ENCODE measurements at places on chromosomes 2 and 18.

GRCh38 chr2:240399419-240400324 lies 35.8 kb upstream of the GPC1 start:
- DNase-seq, result no peak

GRCh38 chr2:85744741-85745601 lies 8.8 kb upstream of the ATOH8 start:
- no peak for DNase-seq

DNA sequence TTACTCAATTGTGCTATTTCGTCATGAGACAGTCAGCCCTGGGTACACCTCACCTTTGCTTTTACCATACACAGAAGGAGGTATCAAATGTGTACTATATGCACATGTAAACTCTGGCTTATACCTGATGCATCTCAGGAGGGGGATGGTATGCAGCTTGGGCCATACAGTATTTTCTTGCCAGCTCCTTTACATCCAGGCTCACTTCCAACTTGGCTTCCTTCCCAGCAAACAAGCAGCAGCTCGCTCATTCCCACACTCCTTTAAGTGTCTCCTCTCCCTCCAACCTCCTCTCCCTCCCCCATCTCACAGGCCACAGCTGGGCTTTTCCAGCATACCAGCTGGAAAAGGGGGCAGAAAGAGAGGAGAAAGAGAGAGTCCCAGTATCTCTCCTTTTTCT lies 9.6 kb downstream of the MARCHF4 start:
- DNase-seq, result peak; percentile 56

- DNase-seq, result peak; percentile 34
Measured at GRCh38 chr2:221572821-221573429, 821 bp upstream of the EPHA4 start.

DNA sequence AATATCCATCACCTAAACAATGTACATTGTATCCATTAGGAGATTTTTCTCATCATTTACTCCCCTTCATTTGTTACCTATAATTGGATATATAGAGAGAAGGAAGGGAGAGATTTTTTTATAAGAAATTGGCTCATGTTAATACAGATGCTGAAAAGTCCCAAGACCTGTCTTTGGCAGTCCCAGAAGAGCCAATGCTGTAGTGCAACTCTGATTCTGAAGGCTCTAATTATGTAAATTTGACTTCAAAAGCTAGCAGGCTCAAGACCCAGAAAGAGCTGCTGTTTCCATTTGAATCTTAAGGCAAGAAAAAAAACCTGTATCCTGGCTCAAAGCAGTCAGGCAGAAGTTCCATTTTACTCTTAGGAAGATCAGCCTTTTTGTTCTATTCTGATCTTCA lies 1245.5 kb upstream of the FAM98A start:
- no peak for DNase-seq

DNA sequence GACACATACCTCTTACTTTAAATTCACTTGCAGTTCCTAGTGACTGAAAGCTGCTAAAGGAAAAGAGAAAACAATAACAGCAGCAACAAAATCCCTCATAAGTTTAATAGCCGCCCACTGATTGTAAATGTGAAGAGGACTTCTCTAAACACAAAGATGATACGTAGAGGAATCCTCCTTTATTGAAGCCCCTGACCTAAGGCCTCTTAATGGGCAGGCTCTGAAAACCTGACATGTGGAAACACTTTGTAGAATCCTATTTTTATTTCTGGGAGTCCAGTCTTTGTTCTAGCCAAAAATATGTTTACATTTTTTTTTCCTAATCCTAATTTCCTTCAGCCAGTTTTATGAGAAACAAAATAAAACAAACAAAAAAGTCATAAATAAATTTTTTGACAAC lies 1277.7 kb upstream of the CELF4 start:
- DNase-seq, result no peak

DNA sequence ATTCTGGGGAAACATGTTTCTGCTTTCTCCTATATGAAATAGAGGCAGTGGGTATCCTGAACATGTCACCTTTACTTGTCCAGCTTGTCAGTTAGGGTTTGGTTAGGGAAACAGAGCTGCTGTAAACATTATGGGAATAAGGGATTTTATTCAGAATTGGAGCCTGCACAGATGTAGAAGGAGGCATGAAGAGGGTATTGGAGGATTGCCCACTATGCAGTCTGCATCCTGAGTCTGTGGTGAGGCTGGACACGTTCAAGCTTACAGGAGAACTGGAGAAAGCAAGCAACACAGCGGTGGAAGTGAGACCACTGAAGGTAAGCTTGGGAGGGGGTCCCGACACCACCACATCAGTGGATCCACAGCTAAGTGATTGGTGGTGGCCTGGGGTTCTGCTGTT lies 443.0 kb upstream of the TNP1 start:
- no peak for DNase-seq

GRCh38 chr2:2941205-2941604 lies 436.4 kb downstream of the EIPR1 start:
- DNase-seq, result no peak

DNA sequence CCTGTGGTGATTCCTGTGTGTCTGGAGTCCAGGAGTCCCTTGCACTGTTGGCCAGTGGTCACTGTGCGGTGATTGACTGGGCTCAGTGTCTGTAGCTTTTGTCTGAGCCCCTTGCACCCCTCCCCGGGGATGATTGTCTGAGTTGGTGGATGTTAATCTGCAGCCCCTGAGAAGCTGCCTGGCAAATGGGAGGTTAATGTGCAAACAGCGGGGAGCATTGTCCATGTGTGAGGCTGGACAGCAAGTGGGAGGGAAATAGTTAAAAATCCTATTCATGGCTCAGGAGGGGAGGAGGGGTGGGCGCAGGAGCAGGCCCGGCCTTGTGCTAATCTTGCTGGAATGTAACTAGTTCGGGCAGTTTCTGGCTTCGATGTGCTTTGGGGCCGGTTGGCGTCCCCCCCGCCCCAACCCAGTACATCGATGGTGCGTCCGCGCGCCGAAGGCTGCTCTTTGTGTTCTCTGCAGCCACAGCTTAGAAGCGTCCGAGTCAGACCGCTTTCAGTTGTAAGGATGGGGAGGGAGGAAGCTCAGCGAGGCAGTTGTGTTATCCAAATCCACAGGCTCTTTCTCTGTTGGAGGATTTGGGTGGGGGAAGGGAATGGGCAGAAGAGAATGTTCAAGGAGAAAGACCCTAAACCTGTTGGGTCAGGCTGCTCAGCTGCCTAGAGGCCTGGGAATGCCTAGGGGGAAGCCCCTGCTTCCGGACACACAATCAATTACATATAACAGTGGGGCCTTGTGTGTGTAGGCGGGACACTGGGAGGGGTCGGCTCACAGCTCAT lies 71.8 kb downstream of the TGOLN2 start:
- DNase-seq, result peak; percentile 76

DNA sequence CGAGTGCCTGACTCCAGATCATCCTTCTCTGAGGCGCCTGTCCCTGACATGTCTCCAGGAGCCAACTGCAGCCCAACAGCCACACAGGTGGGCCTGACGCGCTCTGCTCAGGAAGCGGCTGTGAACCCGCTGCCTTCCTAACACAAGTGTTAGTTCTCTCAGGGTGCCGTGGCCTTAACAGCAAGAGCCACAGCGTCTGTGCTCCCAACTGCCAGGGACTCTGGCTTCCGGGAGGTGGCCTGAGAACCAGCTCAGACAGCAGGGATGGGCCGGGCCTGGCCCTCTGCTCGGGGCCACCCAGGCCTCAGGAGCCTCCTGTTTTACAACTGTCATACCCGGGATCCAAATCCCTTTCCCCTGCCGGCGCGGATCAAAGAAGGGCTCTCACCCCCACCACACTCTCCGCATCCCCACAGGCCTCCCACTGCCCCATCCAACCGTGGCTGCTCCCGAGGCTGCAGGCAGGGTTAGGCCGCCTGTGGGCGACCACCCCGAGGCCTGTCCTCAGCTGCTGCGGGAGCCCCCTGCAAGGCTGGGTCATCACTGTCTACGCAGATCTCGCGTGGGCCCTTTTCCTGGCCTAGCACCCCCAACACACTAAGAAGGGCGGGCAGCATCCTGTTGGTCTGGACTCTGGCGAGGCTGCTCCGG lies 114.2 kb upstream of the ZNF236 start:
- no peak for DNase-seq

- DNase-seq, result no peak
Measured at GRCh38 chr18:24427484-24427883, 1.0 kb downstream of the IMPACT start.

- no peak for DNase-seq
Measured at GRCh38 chr2:168528469-168528868, 72.4 kb downstream of the CERS6 start.

DNA sequence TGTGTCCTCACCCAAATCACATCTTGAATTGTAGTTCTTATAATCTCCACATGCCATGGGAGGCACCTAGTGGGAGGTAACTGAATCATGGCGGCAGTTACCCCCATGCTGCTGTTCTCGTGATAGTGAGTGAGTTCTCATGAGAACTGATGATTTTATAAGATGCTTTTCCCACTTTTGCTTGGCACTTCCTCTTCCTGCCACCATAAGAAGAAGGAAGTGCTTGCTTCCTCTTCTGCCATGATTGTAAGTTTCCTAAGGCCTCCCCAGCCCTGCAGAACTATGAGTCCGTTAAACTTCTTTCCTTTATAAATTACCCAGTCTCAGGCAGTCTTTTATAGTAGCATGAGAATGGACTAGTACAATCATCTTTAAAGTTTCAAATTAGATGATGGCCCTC lies 902.4 kb upstream of the PIK3C3 start:
- no peak for DNase-seq

DNA sequence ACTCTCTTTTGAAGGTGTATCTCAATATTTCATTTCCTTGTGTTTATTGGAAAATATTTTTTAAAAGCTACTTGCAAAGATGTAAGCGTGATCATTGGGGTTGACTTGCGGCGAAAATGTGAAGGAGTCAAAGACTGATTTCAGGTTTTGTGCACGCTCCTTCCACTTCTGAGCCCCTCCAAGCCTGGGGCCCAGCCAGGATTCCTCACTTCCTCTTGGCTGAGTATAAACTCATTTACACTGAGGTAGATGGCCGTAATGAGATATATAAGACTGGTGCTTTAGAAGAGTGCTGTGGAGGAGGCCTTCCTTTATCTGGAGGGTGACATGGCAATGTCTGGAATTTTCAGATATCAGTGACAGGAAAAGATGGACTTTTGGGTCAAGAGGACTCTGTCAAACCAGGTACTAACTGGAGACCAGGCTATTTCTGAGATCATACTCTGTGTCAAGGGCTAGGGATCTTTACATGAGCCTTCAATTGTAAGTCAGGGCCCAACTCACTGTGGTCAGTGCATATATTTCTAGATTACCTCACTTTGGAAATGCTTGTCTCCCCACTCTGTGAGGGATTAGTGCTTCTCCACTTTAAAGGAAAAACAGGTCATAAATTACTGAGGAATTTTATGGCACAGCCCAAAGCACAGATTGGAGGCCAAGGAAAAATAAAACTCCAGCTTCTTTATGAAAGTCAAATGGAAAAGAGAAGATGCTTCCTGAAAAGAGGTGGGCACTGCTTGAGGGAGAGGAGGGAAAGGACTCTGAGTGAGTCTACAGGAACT lies 22.8 kb downstream of the PRKCE start:
- DNase-seq, result peak; percentile 32

GRCh38 chr2:135694711-135695110 lies 46.9 kb upstream of the UBXN4 start:
- no peak for DNase-seq

- no peak for DNase-seq
Measured at GRCh38 chr2:187157046-187157445, 291.0 kb downstream of the CALCRL start.

DNA sequence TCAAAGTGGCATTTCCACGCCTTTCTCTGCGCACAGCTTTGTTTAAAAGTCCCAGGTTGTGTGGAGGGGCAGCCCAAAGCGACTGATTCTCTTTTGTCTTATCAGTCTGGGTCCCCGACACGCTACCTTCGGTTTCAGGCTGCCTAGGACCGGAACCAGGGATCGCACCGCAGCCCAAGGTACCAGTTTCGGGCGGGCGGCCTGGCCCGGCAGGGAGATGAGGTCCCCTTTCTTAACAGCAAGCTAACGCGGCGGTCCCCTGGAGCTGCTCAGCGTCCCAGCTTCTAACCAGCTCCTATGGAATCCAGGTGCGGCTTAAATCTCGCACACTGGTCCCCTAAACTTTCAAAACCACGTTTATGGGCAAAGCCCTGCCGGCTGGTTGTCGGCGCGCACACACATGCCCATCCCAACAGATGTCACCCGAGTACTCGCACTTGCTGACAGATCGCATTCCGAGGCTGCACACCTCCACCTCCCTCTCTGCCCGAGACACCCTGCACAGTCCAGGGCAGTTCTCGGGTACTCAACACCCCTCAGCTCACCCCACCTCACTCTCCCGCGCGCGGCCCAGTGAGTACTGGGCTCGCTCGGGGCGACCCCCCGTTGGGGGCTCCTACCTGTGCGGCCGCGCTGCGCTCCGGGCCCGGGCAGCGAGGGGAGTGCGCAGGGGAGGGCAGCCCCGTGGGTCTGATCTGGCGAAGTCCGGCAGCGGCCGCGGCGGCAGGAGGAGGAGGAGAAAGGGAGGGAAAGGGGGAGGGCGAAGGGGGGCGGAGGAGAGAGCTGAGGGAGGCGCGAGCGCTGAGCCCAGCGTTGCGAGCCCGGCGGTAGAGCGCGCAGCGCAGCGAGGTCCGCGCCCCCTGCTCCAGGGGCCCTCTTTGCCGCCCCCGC lies at the start of gene EFEMP1:
EFEMP1 (minus strand) TSS at position 692 of the 891 bp plus-strand sequence. CDS start 1,342 bp downstream, outside the sequence.
- DNase-seq, result peak; percentile 67

DNA sequence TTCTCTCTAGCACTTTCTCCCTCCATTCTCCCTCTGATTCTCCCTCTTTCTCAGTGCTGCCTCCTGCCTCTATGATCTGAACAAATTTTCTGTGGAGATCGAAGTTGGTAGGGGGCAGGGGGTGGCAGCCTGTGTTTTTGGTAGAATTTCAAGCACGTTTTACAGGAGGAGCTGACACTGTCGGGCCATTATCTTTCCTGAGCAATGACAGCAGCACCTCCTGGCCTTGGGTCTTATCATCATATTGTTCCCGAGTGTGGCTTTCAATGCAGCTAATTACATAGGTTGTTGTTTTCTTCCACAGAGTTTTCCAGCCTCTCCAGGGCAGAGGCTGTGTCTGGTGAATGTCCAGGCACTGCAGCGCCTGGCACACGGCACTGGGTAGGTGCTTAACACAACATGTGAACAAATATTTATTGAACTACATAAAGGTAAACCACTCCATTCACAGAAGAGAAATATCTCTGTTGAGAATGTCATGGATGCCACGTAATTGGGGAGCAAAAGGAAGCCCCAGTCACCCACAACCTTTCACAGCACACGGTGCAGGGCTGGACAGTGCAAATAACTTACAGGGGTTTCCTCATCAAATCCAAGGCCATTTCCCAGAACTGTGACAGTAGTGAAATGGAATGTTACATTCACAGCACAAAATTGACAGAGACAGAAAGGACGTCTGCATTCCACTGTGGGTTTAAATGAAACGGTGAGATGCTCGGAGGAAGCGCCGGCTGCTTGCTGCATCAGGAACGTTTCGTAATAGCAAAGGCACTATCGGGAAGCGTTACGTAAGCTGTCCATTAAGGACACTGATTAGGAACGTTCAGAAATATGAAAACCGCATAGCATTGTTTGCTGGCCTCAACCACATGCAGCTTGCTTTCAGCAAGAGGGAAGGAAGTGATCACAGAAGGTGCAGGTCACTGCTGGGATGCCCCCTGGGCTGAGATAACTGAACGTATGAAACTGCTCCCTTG lies 6.5 kb upstream of the KCNG2 start:
- DNase-seq, result peak; percentile 75

All from HTR-8/SVneo (cell line).